A549 treated with Hydrocortisone at 1 μM for 4 hours (cell line): ENCODE measurements at places on chromosomes 4 and X. TPM values are rescaled to one million over a fixed set of nuclear protein-coding genes. Genes with fewer than 3 reads are reported as not detected.

XAGE1B gene
- 193 to 247 TPM (median 207 TPM) in 5 replicates for total RNA-seq

TMEM255A gene
- 0.23 to 0.74 TPM (median 0.33 TPM) in 5 replicates for total RNA-seq

PNMA5 gene
- not detected in 5 replicates for total RNA-seq

KDR gene
- total RNA-seq, result 0.06 to 0.26 TPM (median 0.10 TPM) in 5 replicates

EDA gene
- total RNA-seq, result 0.60 to 0.87 TPM (median 0.67 TPM) in 5 replicates

FATE1 gene
- not detected in 5 replicates for total RNA-seq

EMCN gene
- not detected in 5 replicates for total RNA-seq

RHOXF1 gene
- total RNA-seq, result not detected in 5 replicates

LPAR4 gene
- total RNA-seq, result not detected in 5 replicates

MID1 gene
- 26.4 to 32.2 TPM (median 30.6 TPM) in 5 replicates for total RNA-seq

WAS gene
- 0.20 to 0.61 TPM (median 0.28 TPM) in 5 replicates for total RNA-seq

FAM133A gene
- total RNA-seq, result 0.68 to 0.92 TPM (median 0.78 TPM) in 5 replicates

RTL5 gene
- 2.1 to 2.9 TPM (median 2.3 TPM) in 5 replicates for total RNA-seq

DNAJB14 gene
- total RNA-seq, result 14.8 to 28.9 TPM (median 17.5 TPM) in 5 replicates

PAGE5 gene
- total RNA-seq, result not detected in 5 replicates

RWDD4 gene
- 14.9 to 18.3 TPM (median 17.2 TPM) in 5 replicates for total RNA-seq

TMEM271 gene
- total RNA-seq, result not detected in 5 replicates

RBM47 gene
- 19.6 to 28.3 TPM (median 25.4 TPM) in 5 replicates for total RNA-seq

HSD17B11 gene
- 46.8 to 60.9 TPM (median 53.0 TPM) in 5 replicates for total RNA-seq

GAGE12H gene
- not detected in 5 replicates for total RNA-seq

IL13RA2 gene
- 0.08 to 0.09 TPM in 2 of 5 replicates, not detected in the others for total RNA-seq
